ENCODE measurements at places on chromosomes 3 and 15.

GRCh38 chr3:55203546-55203945 is 275.7 kb upstream of the LRTM1 start:
- DNase-seq, result no peak

- DNase-seq, result no peak
These were observed 913.9 kb upstream of the CFAP20DC start for GRCh38 chr3:59963676-59964075.

GRCh38 chr15:34301058-34301457 is 36.5 kb downstream of the SLC12A6 start:
- no peak for DNase-seq

GRCh38 chr3:48039487-48040190 is 23.4 kb upstream of the MAP4 start:
- no peak for DNase-seq

DNA sequence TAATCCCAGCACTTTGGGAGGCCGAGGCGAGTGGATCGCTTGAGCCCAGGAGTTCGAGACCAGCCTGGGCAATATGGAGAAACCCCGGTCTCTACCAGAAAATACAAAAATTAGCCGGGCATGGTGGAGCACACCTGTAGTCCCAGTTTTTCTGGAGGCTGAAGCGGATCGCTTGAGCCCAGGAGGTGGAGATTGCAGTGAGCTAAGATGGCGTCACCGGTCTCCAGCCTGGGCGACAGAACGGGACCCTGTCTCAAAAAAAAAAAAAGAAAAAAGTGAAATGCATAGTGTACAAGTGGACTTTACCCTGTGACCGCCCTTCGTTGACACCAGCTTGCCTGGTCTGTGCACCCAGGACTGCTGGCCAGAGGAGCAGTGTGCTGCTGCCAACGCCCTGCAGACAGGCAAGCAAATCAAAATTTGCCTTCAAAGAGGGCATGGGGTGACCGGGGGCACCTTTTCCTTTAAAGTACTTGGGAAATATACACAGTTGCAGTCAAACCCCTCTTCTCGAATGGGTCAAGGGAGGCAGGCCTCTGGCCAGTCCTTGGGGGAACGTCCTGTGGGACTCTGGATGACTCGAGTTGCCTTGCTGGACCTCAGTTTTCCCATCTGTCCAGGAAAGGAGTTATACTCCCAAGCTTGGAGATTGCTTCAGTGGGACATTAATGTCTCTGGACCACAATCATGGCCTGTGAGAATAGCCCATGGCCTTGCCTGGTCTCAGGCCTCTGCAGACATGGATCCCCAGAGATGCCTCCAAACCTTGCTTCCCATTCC is 1.0 kb downstream of the XYLB start:
- DNase-seq, result no peak

DNA sequence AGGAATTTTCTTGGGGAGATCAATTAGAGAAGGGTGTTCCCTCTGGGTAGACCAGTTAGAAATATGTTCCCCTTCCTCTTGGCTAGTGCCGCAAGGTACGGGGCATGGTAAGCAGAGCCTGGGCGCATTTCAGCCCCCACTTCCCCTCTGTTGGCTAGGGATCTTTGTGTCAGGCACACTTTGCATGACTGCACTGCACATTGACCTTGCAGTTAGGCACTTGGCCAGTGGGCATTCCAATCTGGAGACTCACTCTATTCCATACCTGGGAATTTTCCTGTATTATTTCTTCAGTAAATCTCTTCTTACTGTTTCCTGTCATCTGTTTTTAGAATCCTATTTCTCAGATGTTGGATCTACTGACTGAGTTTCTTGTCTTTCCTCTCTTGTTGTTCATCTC is 30.0 kb upstream of the CACNA1D start:
- no peak for DNase-seq

GRCh38 chr3:138441742-138442141 is 7.3 kb downstream of the ESYT3 start:
- no peak for DNase-seq

DNA sequence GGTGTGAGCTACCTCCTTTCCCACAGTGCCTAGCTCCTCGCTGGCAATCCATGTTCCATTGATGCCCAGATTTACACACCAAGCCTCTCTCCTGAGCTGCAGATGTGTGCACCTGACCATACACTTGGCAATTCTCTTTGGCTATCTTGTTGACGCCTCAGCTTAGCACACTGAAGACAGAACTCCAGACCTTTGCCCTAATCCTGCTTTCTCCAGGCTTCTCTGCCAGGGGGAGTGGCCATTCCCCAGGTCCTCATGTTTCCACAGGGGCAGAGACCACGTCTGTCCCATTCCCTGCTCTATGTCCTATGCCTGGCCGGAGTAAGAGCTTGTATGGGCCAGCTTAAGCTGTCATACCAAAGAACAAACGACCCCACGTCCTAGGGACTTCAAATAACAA is 30.2 kb upstream of the ALDH1L1 start:
- no peak for DNase-seq

GRCh38 chr3:5565026-5565425 is 377.5 kb downstream of the EDEM1 start:
- DNase-seq, result no peak

GRCh38 chr15:31158858-31159569 is 57.5 kb upstream of the TRPM1 start:
- no peak for DNase-seq

DNA sequence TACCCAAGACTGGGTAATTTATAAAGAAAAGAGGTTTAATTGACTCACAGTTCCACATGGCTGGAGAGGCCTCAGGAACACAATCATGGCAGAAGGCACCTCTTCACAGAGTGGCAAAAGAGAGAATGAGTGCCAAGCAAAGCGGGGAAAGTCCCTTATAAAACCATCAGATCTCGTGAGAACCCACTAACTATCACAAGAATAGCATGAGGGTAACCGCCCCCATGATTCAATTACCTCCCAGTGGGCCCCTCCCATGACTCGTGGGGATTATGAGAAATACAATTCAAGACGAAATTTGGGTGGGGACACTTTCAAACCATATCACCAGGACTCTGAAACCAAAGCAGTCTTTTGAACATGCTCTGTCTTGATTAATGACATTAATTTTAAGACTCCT is 7.0 kb downstream of the RTP3 start:
- DNase-seq, result no peak

DNA sequence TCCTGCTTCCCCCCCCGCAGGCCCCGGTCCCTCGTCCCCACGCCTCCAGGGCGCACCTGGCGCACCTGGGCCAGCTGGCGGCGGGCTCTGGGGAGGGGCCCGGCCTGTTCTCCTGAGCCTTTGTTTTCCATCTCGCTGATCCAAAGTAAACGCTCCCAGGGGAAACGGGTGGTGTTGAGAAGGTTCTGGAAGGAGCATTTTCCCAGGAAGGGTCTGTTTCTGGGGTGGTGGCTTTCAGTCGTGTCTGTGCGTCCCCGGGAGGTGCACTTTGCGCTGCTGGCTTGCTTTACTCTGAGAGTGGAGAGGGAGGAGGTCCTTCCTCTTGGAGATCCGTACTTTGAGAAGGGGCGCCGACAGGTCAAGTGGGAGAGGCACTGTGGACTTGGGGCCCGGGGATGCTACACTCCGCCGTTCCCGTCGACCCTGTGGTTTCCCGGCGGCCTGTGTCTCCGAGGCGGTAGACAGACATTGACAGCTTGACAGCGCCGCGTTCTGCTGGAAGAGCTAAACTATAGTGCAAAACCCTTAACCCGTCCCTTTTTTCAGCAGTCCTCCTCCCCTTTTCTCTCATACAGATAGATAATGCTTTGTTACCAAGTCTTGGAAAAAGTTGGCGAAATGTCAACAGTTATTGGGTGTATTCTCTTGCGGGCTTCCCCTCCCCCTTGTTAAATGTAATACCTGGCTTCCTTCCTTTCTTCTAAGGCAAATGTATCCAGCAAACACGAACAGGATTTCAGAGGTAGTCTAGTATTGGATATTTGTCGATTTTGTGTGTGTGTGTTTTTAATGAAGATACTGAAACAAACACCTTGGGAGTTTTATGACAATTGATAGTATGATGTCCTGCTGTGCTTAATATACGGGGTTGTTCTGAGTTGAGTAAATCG is 6.5 kb downstream of the TPM1 start:
- DNase-seq, result no peak

GRCh38 chr15:86349565-86349964 is 269.9 kb downstream of the AGBL1 start:
- DNase-seq, result no peak

DNA sequence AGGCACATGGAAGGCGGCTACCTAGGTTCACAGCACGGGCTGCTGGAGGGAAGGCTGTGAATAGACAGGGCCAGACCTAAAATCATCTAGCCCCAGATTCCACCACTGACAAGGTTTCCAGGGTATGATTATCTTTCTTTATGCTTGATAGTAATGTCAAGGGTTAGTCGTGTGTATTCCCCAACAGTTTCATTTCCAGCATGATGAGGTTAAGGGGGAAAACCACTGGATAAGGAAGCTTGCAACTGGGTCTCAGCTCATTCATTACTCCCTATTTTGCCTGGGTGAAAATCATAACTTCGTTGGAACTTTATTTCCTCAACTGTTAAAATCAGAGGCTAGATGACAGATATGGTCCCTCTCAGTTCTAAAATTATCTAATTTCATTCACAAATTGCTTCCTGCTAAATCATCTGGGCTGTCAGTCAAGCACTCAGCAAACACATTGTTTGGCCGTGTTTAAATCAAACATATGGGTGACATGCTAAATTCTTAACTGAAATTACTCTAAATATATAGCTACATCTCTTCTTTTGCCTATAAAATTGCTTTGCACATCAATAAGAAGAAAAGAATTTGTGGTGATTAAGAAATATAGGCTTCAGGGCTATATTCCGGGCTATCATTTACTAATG is 111.7 kb downstream of the CYP19A1 start:
- DNase-seq, result no peak
